ENCODE measurements at places on chromosomes 3 and 15.

- DNase-seq: no peak
Measured at GRCh38 chr3:87437765-87438164, 161.4 kb upstream of the POU1F1 start.

GRCh38 chr3:79515072-79515471 is 252.7 kb downstream of the ROBO1 start:
- no peak for DNase-seq

GRCh38 chr15:29071882-29072273 is 186.1 kb downstream of the APBA2 start:
- no peak for DNase-seq

DNA sequence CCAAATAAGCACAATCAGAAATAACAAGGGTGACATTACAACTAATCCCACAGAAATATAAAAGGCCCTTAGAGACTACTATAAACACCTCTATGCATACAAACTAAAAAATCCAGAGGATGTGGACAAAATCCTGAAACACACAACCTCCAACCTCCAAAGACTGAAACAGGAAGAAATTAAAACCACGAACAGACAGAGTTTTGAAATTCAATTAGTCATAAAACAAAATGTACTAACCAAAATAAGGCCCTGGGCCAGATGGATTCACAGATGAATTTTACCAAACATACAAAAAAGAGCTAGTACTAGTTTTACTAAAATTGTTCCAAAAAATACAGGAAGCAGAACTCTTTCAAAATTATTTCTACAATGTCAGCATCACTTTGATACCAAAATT is 1043.6 kb downstream of the DIPK2A start:
- no peak for DNase-seq

- DNase-seq: no peak
Measured at GRCh38 chr3:71850654-71851053, 65.7 kb upstream of the PROK2 start.

DNA sequence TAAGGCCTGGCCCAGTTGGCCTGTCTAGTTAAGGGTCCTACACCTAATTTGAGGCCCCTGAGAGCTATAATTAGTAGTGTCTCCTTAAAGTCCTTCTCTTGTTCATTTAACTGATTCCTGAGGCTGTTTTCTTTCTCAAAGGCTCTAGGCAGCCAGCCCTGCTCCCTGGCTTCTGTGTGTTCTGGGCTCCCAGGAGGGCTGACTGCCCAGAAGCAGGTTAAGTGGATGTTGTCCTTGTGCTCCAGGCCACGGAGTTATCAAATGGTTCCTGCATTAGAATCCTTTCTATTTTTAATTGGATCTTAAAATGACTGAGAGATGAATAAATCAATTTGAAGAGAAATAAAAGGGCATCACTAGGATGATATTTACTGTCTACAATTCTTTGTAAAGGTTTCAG is 140.0 kb downstream of the SNRK start:
- no peak for DNase-seq

- DNase-seq: no peak
Measured at GRCh38 chr3:107271787-107272387, 105.4 kb upstream of the CCDC54 start.

GRCh38 chr15:73982222-73982962 is 9.7 kb downstream of the STOML1 start:
- DNase-seq: peak; percentile 93

GRCh38 chr3:111033470-111034050 is 38.1 kb upstream of the NECTIN3 start:
- DNase-seq: no peak

- no peak for DNase-seq
Measured at GRCh38 chr3:59320080-59320479, 270.3 kb upstream of the CFAP20DC start.

DNA sequence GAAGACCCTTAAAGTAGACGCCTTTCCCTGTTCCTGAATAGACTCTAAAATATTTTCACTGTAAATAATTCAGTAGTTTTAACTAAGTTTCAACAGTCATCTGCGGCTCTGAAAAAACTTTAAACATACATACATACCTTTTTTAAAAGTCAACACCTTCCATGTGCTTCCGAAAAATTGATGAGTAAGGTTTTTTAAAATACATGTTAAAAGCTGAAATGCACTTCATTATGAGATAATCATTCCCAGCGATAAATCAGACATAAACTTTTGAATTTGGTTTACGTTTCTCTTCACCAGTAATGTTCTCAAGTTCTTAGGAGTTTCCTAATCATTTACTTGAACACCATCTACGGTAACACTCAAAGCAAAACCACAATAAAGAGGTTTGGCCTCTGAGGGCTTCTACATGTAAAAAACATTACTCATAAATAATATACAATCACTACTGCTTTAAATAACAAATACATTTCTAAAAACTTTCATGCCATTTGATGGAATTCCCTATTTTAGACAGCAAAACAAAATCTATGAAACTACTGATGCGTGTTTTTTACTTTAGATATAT is 403.5 kb downstream of the SHQ1 start:
- DNase-seq: no peak

DNA sequence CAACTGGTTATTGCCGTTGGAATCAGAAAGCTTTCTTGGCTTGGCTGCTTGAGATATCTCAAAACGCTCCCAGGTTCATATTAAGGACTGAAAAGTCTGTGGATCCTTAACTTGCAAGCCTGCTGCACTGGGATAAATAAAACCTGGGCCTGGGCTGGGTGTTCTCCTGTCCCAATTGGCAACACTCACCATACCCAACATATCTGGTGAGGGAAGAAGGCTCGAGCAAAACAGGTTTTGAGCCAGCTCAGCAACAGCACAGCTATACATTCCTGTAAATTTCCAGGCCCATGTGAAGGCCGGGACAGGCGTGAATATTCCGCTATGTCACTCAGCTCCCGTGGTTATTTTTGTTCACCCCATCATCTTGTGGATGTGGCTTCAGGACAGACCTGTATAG is 169.0 kb upstream of the BCL6 start:
- peak; percentile 73 for DNase-seq

- no peak for DNase-seq
Measured at GRCh38 chr15:99098991-99099390, 5.9 kb upstream of the SYNM start.

DNA sequence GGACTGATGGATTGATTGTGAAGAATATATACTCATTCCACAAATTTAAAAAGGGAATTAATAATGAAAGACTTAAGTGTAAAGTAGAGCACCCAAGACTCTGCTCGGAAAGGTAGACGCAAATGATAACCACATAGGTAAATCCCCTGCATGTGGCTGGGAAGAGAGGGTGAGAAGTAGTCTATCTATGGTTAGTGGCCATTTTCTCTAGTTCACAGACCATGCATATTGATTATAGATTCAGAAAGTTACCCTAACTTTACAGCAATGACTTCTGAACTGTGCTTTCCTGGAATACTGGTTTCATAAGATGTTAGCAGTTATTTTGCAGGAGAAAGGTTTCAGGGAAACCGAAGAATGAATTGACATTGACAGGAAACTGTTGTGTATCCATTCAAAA is 51.7 kb downstream of the CASR start:
- no peak for DNase-seq

DNA sequence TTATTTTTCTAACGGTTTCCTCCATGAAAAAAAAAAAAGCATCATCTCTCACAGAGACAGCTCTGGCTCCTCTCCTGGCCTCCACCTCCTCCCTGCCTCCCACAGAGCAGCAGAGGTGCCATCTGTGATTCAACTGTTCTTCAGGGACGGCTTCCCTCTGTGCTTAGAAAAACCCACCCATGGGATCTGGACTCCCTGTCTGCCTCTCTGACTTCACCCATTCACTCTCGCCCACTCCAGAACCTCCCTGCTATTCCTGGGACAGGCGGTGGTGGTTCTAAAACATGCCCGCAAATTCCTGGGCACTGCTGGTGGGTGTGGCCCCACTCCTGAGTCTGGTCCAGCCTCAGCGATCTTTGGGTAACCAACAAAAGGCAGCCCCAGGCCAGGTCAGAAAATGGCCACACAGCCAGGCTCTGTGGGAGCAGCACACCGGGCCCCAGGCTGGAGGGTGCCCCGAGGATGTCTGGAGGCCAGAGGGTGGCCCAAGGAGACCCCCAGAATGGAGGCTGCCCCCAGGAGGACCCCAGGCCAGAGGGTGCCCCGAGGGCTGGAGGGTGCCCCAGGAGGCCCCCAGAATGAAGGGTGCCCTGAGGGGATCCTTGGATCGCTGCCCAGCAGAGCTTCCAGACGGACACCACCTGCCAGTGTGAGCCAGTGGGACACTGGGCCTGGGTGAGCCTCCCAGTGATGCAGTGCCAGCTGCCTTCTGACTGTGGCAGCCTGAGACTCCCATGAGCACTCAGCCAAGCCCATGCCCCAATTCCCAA is 2.6 kb upstream of the CHST13 start:
- no peak for DNase-seq

GRCh38 chr15:66405615-66406014 is 18.9 kb downstream of the MAP2K1 start:
- DNase-seq: no peak

- DNase-seq: no peak
Measured at GRCh38 chr3:150583028-150583427, 20.1 kb upstream of the SELENOT start.

- no peak for DNase-seq
Measured at GRCh38 chr15:98583771-98584430, 64.4 kb upstream of the IGF1R start.

- DNase-seq: no peak
Measured at GRCh38 chr3:113606539-113607218, 74.3 kb downstream of the SIDT1 start.

DNA sequence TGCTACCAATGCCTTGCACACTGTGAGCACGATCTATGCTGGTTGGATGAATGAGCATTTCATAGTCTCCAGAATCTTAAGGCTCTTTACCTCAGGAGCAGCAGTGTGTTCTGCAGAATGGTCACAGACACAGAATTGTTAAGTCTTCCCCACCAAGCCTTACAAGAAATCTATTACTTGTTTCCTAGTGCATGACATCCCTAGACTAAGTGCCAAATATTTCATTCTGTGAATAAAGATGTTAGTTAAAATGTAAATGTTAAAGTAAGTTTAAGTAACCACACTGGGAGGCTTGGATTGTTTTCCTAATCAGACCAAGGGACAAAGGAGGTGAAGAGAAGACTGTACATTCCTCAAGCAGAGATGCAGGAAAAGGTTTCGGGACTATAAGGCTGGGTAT is 4.1 kb upstream of the TNFSF10 start:
- no peak for DNase-seq

GRCh38 chr15:67720556-67721175 is 104.6 kb upstream of the SKOR1 start:
- DNase-seq: no peak

- DNase-seq: no peak
Measured at GRCh38 chr3:23926736-23927135, 9.8 kb downstream of the RPL15 start.

DNA sequence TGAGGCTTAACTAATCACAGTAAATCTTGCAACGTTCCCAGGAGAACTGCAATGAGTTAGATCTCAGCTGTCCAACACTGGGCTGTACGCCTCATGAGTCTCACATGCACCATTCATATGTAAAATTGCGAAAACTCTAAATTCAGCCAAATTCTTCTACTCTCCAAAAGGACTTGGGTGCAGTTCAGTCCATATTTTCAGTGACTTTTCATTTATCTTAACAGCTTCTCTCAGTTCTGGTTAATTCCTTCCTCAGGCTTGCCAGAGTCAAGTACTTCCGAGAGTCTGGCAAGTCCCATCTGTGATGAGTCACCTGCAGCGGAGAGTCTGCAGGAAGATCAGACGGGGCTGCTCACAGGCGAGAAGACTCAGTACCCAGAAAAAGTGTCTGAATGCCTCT is 11.5 kb downstream of the CCDC80 start:
- no peak for DNase-seq
